Cerebellar cortex (tissue), 1 donor: ENCODE measurements at places on chromosomes 6 and 20.

DNA sequence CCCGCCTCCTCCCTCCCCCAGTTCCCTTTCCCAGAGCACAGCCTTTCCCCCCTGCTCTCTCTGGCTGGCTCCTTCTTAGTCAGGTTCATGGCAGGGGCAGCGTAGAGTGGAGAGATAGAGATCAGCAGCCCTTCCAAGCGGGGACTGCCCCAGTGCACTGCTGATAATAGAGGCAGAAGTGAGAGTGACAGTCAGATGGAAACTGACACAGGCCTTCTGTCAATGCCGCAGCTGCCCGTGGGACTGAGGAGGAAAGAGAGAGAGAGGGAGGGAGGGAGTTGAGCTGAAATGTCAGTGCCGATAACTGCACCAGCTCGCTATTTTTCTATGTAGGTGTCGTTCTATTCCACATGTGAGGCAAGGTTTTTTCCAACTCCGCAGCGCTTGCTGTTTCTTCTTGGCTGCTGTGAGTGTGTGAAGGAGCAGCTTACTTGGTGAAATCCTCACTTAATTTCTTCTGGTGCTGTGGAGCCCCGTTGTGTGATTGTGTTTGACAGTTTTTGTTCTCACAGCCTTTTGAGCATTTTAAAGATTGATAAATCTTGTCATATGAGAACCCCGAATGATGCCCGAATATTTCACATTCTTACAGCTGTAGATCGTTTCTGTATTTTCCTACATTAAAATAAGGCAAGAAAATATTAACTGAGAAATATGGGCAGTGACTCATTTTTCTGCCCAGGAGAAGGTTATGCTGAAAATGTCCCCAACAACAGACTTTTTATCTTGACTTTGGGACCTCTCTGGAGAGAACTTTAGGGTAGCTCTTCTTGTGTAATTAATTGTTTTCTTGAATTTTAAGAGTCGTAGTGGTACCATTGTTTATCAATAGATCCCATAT, 386.4 kb upstream of the MMS22L start:
- peak; percentile 7 for DNase-seq

GRCh38 chr6:156487877-156488276, 289.3 kb upstream of the ARID1B start:
- no peak for DNase-seq

GRCh38 chr6:170250981-170251775, 39.7 kb downstream of the DLL1 start:
- no peak for DNase-seq

GRCh38 chr6:36777801-36778200, 61.4 kb downstream of the CPNE5 start:
- no peak for DNase-seq

DNA sequence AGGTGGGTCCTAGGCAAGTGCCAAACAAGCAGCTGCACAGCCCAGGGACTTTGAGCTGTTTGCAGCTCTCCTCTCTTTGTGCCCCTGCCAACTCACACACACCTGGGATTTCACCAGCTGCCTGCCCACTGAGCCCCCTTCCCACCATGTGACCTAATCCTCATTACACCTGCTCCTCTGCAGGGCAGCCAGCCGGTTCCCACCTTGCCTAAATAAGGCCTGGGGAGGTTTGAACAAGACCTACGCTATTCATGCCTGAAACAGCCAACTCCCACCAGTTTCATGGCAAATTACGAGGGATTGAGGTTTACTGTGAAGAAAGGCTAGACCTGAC, 92.6 kb upstream of the SOX4 start:
- DNase-seq = no peak

GRCh38 chr20:1823450-1823844, 71.8 kb upstream of the SIRPA start:
- DNase-seq = no peak

DNA sequence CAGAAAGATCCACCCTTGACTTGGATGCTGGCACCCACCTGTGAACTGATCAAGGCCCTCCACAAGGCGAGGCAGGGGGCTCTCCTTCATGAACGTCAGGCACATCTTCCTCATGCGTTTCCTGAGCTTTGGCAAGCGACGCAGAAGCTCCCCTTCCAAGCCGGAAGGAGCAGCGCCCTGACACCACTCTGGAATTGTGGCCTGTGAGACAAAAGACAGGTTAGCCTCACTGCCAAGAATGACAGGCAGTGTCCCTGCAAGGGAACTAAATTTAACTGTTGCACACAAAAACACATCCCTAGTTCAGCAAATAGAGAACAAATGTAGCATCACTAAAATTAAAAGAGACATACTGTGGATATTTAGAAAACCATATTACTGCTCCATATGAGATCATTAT, 42.0 kb upstream of the LYRM2 start:
- peak; percentile 25 for DNase-seq

- DNase-seq = no peak
Observed at GRCh38 chr6:87099472-87099871, 4.6 kb upstream of the CGA start.

- no peak for DNase-seq
Observed at GRCh38 chr20:38148328-38149102, 16.6 kb downstream of the TGM2 start.

GRCh38 chr6:16452348-16452747, 214.0 kb downstream of the GMPR start:
- no peak for DNase-seq

DNA sequence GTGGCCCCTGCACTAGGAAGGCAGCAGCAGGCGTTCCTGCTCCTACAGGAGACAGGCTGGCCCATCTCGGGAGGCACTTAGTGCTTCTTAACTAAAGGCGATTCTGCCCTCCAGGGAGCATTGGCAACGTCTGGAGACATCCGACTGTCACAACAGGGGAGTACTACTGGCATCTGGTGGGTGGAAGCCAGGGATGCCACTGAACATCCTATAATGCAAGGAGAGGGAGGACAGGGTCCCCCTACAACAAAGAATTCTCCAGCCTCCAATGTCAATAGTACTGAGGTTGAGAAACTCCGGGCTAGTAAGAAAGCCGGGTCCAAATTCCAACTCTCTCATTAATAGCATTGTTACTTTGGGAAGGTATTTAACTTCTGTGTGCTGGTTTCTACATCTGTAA, 119.4 kb upstream of the ARMC2 start:
- DNase-seq = no peak

DNA sequence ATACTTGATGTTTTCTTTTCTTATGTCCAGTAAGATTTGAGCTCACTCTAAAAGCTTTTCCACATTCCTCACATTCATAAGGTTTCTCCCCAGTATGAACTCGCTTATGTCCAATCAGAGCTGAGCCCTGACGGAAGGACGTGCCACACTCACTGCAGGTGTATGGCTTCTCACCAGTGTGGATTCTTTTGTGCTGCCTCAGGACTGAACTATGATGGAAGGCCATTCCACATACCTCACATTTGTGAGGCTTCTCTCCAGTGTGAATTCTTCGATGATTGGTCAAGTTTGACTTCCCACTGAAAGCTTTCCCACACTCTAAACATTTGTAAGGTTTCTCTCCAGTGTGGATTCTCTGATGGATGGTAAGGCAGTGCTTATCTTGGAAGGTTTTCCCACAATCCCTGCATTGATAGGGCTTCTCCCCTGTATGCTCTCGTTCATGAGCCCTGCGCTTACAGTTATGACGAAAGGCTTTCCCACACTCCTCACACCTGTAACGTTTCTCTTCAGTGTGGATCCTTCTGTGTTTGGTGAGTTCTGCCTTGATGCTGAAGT, 9.9 kb downstream of the ZNF311 start:
- DNase-seq = no peak

GRCh38 chr20:38986663-38987062, 24.5 kb downstream of the DHX35 start:
- DNase-seq = no peak

- DNase-seq = no peak
Observed at GRCh38 chr20:57076951-57077350, 189.5 kb downstream of the BMP7 start.

- DNase-seq = peak; percentile 89
Observed at GRCh38 chr6:31834367-31835250, 7.1 kb downstream of the HSPA1B start.

DNA sequence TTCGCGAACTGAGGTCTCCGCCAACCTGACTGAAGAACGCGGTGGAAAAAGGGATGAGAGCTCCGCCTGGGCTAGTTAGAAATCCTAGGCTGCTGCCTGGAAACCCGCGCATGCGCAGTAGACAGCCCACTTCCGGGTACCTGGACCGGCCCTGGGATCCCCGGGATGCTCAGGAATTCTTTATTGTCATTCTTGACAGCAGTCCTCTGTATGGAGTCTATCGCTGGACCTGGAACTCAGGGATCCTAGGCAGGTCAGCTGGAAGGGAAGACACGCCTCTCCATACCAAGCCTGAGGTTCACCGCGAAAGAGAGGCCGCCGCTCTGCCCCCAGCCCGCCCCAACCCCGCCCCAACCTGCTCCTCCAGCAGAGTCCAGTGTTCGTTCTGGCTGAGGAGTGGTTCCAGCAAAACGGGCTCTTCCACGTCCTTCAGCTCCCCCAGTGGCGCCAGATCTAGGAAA, 1379.2 kb upstream of the DEFB115 start:
- DNase-seq = peak; percentile 9

DNA sequence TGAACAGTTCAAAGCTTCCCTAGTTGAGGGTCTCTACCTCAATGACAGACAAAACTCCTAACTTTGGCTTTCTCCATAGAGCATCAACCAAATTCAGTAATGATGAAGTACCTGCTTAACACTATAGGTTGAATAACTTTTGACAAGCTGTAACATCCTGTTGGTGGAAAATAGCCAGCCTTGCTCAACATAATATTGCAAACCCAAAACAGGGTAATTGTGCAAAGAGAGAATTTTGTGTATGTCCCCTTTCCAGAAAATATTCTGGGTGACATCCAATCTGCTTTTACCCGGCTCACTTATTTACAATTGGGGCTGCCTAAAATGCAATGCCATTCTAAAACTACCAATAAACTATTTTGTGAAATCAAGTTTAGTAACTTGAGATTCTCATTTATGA, 72.8 kb downstream of the ATXN1 start:
- DNase-seq = no peak

GRCh38 chr6:152423216-152424103, 213.7 kb downstream of the SYNE1 start:
- no peak for DNase-seq

DNA sequence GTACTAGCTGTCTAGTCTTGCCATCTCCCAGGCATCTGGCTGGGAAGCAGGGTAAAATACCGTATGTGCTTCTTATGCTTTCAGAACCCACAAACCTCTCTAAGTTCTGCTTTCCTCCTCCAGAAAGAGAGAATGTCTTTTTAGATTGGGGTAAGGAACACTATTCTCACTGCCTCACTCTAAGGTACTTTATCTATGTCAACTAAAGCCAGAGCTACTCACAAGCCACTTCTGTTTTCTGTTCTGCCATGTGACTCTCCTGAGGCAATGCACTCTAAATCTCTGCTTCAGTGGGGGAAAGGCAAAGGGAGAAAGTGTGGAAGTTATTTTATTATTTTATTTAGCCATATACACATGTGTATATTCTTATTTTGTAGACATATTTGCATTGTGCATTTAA, 15.6 kb downstream of the MEP1A start:
- DNase-seq = no peak

DNA sequence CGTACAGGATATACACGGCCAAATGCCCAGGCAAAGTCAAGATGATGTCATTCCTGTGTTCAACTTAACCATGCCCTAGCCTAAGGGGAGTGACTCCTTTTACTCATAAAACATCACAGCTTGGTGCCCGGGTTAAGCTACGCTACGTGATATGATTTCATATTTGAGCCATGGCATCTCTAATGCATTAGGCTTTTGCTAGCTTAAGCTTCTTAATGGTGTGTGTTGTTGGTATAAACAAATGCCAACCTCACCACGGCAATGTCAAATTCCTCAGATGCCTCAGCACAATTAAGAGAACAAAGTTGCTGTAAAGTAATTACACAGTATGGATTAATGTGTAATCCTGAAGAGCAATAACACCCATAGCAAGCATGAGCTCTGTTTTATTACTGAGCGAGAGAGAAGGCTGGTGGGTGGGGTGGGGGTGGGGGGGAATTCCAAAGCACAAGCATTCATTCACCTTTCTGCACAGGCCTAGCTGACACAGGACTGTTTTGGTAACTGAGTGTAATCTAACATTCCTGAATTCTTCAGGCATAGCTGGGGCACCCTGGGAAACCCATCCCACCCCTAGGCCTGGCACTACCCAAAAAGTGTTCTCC, 44.7 kb upstream of the CNKSR3 start:
- no peak for DNase-seq

DNA sequence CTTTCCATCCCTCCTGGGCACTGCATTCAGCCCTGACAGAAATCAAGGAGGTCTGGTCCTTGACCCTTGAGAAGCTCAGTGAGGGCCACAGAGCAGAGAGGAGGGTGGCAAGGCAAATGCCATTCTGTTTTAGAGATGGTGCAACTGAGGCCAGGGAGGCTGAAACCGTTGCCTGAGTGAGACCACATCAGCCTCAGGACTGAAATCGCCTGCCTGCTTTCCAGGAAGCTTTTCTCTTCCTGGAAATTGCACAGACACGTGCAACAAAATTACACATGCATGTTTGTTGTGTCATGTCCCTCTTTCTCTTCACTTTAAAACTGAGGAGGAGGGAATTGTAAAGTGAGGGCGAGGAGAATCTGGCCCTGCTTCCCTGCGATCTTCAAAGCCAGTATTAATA, 113.7 kb upstream of the PDE10A start:
- DNase-seq = no peak

DNA sequence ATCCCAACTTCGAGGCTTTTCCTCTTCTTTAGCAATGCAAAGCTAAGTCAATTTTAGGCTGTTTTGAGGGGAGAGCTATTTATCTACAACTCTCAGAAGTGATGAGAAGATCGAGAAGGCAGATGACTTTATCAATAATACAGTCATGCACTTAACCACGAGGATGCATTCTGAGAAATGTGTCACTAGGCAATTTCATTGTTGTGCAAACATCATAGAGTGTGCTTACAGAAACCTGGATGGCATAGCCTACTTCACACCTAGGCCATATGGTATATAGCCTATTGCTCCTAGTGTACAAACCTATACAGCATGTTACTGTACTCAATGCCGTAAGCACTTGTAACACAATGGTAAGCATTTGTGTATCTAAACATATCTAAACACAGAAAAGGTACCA, 66.6 kb downstream of the PRND start:
- DNase-seq = no peak

DNA sequence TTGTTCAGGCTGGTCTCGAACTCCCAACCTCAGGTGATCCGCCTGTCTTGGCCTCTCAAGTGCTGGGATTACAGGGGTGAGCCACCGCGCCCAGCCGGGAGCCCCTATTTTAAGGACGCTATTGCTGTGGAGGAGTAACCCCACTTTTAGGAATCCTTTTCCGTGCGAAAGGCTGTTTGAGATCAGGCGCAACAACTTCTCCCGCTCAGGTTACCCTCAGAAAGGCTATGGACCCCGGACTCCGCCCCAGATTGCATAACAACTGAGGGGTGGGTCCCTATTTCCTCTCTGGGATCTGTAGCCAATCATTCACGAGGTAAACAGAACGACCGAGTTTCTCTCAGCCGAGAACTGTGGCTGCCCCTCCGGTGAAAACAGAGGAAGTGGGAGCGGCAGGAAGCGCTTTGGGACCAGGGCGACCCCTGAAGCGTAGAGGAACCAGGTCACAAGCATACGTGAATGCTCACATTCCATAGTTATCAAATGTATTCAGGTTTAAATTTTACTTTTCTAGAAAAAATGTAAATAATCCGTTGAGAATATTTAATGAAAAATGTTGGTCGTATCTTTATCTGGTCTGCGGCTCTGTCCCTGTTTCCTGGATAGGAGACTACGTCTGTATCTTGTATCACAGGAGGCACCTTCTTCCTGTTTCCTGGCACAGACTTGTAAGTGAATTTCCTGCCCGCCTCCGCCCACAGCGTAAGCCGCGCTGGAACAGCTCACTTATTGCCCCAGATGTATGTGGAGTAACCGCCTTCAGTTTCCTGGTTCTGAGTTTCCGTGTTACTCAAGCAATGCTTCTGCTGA, 26.8 kb downstream of the HLA-E start:
- DNase-seq = peak; percentile 11

GRCh38 chr20:33561692-33562601, 72.1 kb downstream of the CBFA2T2 start:
- peak; percentile 97 for DNase-seq
